Activated CD8-positive, alpha-beta T cell treated with anti-CD3 and anti-CD28 coated beads for 36 hours (primary cell): ENCODE measurements at places on chromosomes 5 and 9. TPM values are rescaled to one million over a fixed set of nuclear protein-coding genes. Genes with fewer than 3 reads are reported as not detected.
A peak's percentile ranks its signal among the peaks of the same experiment; 100 is the strongest.

DNA sequence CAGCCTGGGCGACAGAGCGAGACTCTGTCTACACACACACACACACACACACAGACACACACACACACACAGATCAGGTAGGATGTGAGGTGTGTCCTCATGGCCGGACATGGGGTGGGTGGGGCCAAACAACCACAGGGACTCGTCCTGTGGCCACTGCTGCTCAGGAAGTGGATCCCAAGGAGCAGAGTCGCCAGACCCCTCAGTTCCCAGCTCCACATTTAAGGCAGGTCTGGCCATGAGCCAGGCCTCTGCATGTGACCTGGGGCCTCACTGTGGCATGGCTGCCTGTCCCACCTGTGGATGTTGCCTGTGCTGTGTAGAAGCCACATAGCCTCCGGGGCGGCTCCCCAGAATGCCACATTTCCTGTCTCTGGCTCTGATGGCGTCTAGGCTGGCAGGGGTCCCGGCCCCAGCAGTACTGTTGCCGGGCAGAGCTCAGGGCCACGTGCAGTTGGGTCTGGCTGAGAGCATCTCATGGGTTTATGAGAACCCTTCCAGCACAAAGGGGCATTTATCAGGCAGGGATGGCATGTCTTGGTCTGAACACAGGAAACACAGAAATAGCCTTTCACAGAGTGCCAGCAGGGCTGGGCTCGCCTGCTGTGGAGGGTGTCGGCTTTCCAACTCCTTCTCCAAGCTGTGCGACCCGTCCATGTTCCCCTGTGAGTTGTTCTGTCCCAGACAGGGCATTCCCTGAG, 9.9 kb upstream of the NINJ1 start:
- no peaks in the 10 kb centered on the region for H3K27me3 ChIP-seq
- H3K4me3 ChIP-seq: no peak overlapping the region
- peak overlapping the region; percentile 91 for H3K27ac ChIP-seq
- DNase-seq: peak; percentile 67

DNA sequence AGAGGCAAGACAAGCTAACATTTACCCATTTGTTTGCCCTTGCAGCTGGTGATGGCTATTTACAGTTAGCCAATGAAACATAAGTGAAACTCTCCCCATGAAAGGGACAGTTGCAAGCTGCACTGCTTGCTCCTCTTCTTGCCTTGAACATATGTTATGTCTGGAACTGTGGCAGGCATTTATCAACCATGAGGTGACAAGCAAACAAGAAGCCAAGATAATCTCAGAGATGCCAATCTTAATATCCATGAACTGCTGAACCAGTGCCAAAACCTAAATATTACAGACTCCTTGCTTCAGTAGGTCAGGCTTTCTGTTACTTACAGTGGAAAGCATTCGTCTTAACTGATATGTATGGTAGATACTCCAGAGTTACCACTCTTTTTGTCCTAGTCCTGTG, 133.4 kb downstream of the ACTBL2 start:
- no peak overlapping the region for H3K4me3 ChIP-seq
- H3K36me3 ChIP-seq: no peaks in the 10 kb centered on the region
- no peak for DNase-seq
- no peaks in the 10 kb centered on the region for H3K4me1 ChIP-seq

TLE4 gene
- total RNA-seq: 31.9 TPM

FAM240B gene
- total RNA-seq: not detected

DNA sequence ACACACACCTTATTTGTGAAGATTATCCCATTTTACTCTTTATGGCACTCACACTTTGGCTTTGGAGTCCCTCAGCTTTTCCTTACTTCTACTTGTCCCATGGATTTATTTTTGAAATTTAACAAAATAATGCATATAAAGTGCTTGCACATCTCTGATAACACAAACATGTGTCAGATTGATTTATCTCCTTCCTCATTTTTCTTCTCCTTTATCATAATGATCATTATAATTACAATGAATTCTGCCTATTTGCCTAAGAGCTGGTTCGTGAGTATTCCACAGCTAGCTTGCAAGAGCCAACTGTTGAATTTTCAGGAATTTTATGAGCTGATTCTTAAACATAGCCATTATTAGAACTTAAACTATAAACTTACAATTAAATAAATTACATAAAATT, 347.7 kb downstream of the CHSY3 start:
- no peak for DNase-seq
- H3K4me3 ChIP-seq: no peak overlapping the region
- H3K4me1 ChIP-seq: no peaks in the 10 kb centered on the region
- no peak overlapping the region for H3K27ac ChIP-seq
- H3K27me3 ChIP-seq: no peaks in the 10 kb centered on the region

DNA sequence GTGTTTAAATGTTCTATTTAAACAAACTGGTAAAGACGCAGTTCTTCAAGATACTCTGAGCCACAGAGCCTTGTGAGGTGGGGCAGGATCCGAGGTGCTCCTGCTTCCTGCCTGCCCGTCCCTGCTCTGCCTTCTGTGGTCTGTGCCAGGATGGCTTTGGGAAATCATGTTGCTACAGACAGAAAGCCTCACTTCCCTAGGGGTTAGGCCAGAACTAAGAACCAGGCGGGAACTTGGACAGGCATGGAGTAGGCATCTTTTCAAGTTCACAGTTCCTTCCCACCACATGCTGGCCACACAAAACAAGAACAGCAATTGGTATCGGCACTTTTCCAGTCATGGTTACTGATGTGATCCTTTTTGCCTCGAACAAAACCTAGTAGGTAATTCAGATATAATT, 67.7 kb upstream of the SPOCK1 start:
- H3K36me3 ChIP-seq: no peaks in the 10 kb centered on the region
- no peaks in the 10 kb centered on the region for H3K4me1 ChIP-seq
- H3K27me3 ChIP-seq: peaks cover 11% of the 10 kb centered on the region

- peaks cover 78% of the 10 kb centered on the region for H3K4me1 ChIP-seq
- no peak overlapping the region for H3K4me3 ChIP-seq
- peak overlapping the region; percentile 93 for H3K27ac ChIP-seq
- H3K36me3 ChIP-seq: peaks cover 4% of the 10 kb centered on the region
- no peak for DNase-seq
These were observed 12.2 kb upstream of the NDFIP1 start for GRCh38 chr5:142096382-142096781.

DNA sequence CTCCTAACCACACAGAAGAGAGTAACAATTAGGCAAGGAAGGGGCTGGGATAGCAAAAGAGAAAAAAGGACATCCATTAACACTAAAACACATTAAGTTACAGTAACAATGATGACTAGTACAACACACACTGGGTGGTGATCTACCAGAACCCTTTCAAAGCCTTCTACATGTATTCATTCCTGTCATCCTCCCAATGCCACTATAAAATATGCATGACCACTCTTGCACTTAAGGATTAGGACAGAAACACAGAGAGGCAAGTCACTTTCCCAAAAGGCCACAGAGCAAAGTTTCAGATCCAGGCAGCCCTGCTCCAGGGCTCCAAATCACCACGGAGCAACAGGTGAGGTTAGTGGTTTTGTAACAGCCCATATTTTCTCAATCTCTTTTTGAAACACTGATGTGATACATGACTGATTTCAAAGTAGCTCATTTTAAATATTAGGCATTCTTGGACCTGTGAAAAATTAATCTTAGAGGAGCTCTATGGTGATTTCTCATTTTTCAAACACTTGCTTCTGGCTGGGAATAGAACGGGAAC, 86.7 kb downstream of the AUH start:
- no peaks in the 10 kb centered on the region for H3K27me3 ChIP-seq
- no peak for DNase-seq
- no peak overlapping the region for H3K4me3 ChIP-seq

GRCh38 chr5:181235689-181236366, 7.9 kb downstream of the RACK1 start:
- no peak for DNase-seq
- H3K27ac ChIP-seq: peak overlapping the region; percentile 68
- H3K27me3 ChIP-seq: no peaks in the 10 kb centered on the region
- H3K4me3 ChIP-seq: no peak overlapping the region

PCDHGA3 gene
- total RNA-seq: not detected

IFNK gene
- not detected for total RNA-seq

ADAMTS19 gene
- not detected for total RNA-seq

DNA sequence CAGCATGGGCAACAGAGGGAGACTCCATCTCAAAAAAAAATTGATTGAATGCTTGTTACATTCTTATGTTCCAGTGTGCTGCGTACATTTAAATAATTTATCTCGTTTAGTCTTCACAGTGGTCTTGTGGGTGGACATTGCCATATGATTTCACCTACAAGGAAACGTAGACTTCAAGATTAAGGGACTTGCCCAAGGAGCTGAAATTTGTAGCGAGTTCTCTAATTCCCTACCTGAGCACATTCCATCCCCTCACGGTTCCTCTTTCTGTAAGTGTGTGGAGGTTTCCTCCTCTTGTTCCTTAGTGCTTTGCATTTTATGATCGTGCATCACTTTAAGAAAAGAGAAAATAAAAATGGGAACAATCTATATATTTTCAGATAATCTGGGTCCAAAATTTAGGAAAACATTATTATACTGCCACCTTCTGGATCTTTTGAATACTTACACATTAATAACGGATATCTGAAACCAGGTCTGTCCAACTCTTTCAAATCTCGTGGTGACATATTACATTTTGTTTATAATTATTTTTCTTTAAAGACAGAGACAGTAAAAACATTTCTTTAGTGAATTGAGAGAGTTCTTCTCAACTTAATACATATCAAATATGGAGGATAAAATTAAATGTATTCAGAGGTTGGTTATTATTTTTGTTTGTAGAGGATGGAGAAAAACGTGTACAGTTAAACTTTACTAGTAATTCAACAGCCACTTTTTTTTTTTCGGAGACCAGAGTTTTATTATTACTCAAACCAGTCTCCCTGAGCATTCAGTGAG, 29.9 kb upstream of the C7 start:
- no peak overlapping the region for H3K27ac ChIP-seq
- H3K4me1 ChIP-seq: no peaks in the 10 kb centered on the region
- peaks cover 3% of the 10 kb centered on the region for H3K36me3 ChIP-seq
- no peak overlapping the region for H3K4me3 ChIP-seq
- H3K27me3 ChIP-seq: peaks cover 3% of the 10 kb centered on the region

DNA sequence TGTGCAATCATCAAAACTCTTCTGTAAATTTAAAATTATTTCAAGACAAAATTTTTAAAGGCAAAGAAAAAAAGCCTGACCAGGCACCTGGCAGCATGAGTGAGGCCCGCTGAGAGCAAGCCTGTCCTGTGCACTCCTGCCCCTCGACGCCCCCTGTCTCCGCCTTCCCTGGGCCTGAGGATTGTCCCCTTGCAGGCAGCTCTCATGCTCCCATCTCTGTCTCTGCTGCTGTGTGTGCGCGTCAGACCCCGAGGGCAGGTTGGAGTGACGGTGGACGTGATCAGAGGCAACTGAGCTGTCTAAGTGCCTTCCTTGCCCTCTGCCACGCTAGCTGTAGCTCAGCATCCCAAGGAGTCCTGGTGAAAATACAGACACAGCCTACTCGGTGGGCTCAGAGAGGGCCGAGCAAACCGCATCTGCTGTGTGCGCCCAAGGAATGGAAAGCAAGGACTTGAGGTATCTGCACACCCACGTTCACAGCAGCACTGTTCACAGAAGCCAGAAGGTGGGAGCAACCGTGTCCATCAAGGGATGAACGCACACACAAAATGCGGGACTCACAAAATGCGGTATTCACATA, 65.5 kb downstream of the SECISBP2 start:
- peaks cover 45% of the 10 kb centered on the region for H3K4me1 ChIP-seq
- H3K4me3 ChIP-seq: no peak overlapping the region
- H3K27me3 ChIP-seq: no peaks in the 10 kb centered on the region
- peak overlapping the region; percentile 71 for H3K27ac ChIP-seq

PCDHGB6 gene
- total RNA-seq: 0.09 TPM

DNA sequence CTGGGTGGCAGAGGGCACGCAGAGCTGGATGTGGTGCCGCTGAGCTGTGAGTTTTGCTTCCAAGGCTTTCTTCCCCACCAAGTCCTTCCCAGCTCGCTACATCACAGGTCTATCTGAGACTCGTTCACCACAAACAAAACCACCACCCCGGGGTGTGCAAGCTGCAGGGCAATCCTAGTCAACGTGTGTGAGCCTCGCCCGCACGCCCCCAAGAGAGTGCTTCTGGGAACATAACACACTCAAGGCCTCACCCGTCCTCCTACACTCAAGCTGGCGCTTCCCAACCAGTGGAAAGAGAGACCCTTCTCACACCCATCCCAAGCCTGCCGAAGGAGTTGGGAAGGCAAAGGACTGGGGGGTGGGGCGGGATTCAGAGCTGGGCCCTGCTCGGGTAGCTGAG, 10.6 kb downstream of the SNAPC4 start:
- no peak overlapping the region for H3K4me3 ChIP-seq
- no peaks in the 10 kb centered on the region for H3K27me3 ChIP-seq
- H3K4me1 ChIP-seq: peaks cover 16% of the 10 kb centered on the region
- peaks cover 57% of the 10 kb centered on the region for H3K36me3 ChIP-seq
- H3K27ac ChIP-seq: no peak overlapping the region

DNA sequence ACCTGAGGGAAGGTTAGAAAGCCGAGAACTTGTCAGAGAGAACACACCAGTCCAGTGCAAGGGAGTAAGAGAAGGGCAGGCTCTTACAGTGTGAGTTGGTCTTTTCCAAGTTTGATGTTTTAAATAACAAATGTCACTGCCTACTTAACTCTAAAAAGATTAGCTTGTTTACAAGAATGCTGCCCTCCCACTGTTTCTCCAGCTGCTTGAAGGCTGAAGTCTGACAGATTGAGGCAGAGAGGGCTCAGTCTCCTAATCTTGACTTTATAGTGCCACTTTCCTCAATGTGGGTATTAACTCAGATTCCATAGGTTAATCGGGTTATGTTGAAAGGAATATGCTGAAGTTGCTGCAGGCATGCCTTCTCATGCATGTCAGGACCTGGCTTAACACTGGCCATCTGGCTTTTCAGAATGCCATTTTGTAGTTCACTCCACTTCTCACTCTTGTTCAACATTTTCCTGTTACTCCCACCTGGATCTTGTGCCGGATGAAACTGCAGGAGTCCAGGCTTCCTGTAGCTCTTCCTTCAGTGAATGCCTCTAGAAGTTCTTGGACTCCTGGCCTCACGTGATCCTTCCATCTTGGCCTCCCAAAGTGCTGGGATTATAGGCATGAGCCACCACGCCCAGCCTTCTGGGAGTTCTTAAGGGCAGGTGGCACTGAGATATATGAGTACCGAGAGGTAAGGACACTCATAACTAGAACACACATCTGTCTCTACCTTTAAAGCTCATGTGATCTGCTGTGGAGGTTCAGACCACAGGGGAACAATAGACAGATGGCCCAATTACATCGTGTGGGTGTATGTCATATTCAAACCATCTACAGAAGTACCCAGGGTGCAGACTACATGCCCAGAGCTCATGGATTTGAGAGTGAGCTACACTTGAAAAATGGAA, 249.7 kb downstream of the ARHGAP26 start:
- H3K36me3 ChIP-seq: peaks cover 42% of the 10 kb centered on the region
- H3K4me3 ChIP-seq: no peak overlapping the region
- H3K27me3 ChIP-seq: no peaks in the 10 kb centered on the region
- H3K27ac ChIP-seq: peak overlapping the region; percentile 73

NUTM2F gene
- total RNA-seq: not detected

GRCh38 chr5:87411973-87412629, 629 bp downstream of the CCNH start:
- H3K4me3 ChIP-seq: peak overlapping the region; percentile 93
- peaks cover 41% of the 10 kb centered on the region for H3K4me1 ChIP-seq
- peaks cover 37% of the 10 kb centered on the region for H3K36me3 ChIP-seq
- DNase-seq: peak; percentile 53

BARX1 gene
- 6.6 TPM for total RNA-seq

PLAC8L1 gene
- total RNA-seq: 0.61 TPM

CCDC192 gene
- not detected for total RNA-seq
